ENCODE measurements at places on chromosomes 7 and 10.

GRCh38 chr10:71371750-71372166 lies 25.0 kb upstream of the CDH23 start:
- DNase-seq: no peak

GRCh38 chr10:97574374-97575126 lies 2.0 kb downstream of the ANKRD2 start:
- DNase-seq: no peak

GRCh38 chr7:28509251-28510025 lies 97.1 kb downstream of the CREB5 start:
- DNase-seq: no peak

- no peak for DNase-seq
Observed at GRCh38 chr7:144908324-144908723, 72.5 kb upstream of the TPK1 start.

DNA sequence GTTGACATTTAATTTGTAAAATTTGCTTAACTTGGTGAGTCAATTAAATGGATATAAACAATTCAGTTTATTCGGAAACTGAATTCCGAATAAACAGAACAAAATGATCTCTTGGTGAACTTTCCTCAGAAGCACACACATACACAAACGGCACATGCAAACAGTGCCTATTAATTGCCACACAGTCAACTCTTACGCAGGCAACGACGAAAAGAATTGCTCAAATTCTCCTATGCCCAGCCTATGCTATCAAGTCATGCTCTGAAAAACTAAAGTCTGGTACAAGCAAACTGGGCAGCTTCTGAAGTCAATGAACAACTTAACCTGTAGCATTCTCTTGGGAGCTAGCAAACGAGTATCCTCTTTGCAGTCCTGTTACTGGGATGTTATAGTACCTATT lies 38.8 kb upstream of the ASL start:
- DNase-seq: no peak

- no peak for DNase-seq
Observed at GRCh38 chr7:149304006-149304405, 42.0 kb downstream of the ZNF783 start.
